Daoy (cell line): ENCODE measurements at places on chromosomes 1 and 21.
A peak's percentile ranks its signal among the peaks of the same experiment; 100 is the strongest.

DNA sequence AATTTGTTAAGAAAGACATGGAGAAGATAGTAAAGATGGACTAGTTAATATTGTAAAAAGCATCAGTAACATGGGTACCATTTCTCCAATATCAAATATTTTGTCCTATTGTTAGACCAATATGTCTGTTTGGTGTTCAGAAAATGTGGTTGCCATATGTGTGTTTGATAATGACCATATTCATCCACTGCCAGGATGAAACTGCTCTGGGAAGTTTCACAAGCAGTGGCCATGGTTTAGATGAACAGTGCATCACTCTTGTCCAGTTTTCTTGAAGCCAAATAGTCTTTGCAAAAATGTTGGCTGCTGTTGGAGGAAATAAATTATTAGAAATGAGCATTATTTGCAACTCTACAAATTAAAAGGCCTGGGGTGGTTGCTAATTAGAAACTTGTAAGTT lies 333.8 kb downstream of the NUF2 start:
- no peak for DNase-seq

DNA sequence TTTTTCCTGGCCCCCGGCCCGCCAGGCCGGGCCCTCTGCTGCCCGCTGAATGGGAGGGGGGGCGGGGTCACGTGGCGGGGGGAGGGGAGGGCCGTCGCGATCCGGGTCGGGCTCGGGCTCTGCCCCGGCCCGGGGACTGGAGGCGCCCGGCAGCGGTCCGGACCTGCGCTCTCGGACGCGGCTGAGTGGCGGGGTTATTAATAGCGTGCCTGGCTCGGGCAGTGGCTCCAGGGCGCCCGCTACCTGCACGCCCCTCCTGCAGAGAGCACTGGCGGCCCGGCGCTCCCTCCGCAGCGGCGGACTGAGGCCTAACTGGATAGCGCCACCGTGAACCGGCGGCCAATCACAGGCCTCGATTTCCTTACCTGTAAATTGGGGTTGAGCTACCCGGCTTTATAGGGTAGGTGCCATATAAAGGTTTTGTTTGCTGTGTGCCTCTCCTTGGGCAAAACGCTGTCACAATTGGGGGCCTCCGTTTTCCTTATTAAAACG lies 28.1 kb downstream of the AHDC1 start:
- peak; percentile 73 for DNase-seq

- DNase-seq = peak; percentile 3
Measured at GRCh38 chr1:163875200-163875926, 553.6 kb downstream of the NUF2 start.

- no peak for DNase-seq
Measured at GRCh38 chr1:113742515-113742914, 16.8 kb downstream of the PHTF1 start.

- no peak for DNase-seq
Measured at GRCh38 chr21:25535849-25536248, 71.4 kb downstream of the MRPL39 start.

- DNase-seq = no peak
Measured at GRCh38 chr1:83735526-83735925, 263.4 kb downstream of the TTLL7 start.
